Stimulated activated naive CD8-positive, alpha-beta T cell treated with anti-CD3 and anti-CD28 coated beads, Interleukin-15, Interleukin-2, amounts not matched to agents 100 U/mL and 50 U/mL, for 24 hours (primary cell): ENCODE measurements at places on chromosomes 6 and 20.

DNA sequence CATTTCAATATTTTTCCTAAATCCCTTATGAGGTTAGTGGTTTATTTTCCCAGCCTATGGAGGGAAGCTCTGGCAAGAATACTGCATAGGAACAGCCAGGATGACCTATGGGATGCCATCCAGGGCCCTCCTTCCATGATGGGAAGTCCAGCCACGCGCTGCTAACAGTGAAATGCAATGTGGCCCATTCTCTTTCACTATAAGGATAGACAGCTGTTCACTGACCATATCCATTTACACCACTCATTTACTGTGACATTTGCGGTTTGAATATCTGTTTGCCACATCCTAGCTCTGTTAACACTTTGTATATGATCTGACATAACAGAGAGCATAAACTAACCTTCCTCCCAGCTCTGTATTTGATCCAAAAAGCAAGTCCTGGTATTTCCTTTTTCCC lies 471.7 kb downstream of the CBLN4 start:
- no peak for DNase-seq

- DNase-seq, result no peak
Measured at GRCh38 chr6:145848541-145848940, 33.9 kb upstream of the FBXO30 start.

- DNase-seq, result no peak
Measured at GRCh38 chr6:168376811-168377483, 57.4 kb upstream of the DACT2 start.

DNA sequence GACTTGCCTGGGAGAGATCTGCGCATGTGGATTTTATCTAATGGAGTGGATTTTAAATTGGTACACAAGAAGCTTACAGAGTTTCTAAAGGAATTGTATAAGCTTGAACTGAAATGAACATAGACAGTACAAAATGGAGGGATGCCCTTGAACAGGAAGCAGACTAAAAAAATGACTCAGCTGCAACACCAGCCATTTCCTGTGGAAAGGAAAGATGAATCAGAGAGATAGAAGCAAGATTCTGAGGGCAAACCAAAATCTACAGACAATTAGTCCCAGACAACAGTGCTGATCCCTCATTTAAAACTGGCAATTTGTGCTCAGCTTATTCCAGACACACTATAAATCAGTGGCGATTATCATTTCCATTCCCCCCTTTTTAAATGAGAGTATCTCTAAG lies 114.6 kb upstream of the TCF21 start:
- DNase-seq, result no peak

GRCh38 chr6:7261852-7262461 lies 51.0 kb downstream of the SSR1 start:
- DNase-seq, result no peak

- no peak for DNase-seq
Measured at GRCh38 chr20:23587631-23588030, 18.1 kb downstream of the CST9 start.

GRCh38 chr6:16058201-16058928 lies 70.5 kb upstream of the MYLIP start:
- DNase-seq, result no peak

DNA sequence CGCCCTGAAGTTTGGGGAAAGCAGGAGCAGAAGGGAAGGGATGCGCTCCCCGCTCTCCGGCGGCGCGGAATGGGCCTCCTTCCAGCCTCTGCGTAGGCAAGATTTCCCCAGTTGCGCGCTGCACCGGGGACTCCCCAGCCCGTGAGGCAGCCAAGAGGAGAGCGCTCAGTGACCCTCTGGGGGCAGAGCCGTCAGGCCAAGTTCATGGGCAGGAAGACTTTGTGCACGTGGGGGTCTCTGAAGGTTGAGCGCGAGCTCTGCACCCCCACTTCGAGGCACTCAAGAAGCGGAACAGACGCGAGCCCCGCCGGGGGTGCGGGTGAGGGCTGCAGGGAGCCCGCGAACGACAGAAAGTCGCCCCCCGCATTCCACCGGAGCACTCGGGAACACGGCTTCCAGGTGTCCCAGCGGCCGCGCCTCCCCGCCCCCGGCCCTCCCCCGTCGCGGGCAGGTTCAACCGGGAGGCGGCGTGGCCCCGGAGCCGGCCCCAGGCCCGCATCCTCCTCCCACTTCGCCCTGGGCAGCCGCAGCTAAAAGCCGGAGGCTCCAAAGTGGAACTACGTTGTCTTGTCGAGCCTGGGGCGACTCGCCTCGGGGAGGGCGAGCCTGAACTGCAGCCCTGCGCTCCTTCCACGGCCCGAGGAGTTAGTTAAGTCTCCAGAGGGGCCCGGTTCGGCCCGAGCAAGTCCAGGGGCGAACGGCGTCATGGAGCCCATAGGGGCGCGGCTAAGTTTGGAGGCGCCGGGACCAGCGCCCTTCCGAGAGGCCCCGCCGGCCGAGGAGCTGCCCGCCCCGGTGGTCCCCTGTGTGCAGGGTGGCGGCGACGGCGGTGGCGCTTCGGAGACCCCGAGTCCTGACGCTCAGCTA lies at the start of gene PPP1R3G:
PPP1R3G (plus strand) TSS at position 561 of the 867 bp plus-strand sequence; CDS start at position 706, 145 bp downstream.
- peak; percentile 38 for DNase-seq

GRCh38 chr20:22833851-22834250 lies 201.3 kb upstream of the SSTR4 start:
- no peak for DNase-seq

DNA sequence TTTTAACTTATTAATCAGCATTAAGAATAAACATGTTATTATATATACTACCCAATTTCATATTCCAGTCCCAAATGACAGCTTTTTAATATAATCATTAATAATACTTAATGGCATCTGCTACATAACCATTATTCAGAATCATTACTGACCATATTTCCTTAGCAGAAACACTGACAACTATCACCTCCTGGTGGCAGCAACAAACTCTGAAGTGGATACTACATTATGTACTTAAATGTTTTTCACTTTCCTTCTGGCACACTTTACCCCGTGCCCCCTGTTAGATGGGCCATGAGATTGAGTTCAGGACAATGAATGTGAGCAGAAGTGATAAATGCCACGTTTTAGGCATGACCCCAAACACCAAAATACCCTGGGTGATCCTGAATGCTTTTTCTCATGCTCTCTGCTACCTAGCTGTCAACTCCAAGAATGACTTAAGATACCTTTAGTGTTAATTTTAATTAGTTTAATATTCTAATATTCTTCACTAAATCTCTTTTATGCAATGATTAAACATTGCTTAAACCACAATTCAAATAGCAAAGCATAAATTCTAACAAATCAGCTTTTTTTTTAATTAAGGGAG lies 77.1 kb downstream of the LMBRD1 start:
- no peak for DNase-seq

DNA sequence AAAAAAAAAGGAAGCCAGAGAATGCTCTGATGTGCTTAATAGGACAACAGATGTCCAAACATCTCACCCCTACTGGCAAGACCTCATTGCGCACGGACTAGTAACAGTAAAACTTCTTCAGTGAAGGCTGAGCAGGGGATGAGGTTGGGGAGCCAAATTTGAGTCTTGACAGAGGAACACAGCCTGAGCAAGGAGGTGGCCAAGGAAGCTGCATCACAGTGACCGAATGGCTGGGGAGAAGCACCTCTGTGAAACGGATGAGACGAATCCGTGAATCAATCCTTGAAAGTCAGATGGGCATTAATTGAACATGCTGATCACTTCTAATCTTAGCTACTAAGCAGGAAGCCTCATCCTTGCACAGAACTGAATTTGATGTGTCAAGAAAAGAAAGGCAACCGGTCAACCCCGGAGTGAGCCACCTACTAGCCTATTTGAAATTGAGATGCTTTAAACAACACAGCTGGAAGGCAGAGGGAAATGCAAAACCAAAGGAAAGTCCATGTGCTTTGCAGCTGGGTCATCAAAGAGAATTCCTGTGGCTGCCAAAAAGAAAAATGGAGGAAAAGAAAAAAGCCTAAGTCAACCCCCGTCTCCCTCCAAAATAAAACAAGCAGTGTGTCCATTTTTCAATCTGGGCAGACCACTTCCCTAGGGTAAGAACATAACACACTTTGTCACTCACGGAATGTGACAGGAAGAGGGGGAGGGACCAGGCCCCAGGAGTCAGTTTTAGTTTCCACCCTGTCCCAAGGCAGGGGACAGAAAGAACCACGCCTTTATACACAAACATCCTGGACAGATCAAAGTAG lies 29.5 kb downstream of the PXDC1 start:
- no peak for DNase-seq

- DNase-seq, result no peak
Measured at GRCh38 chr6:112822769-112823168, 475.6 kb downstream of the RFPL4B start.

- no peak for DNase-seq
Measured at GRCh38 chr20:914727-915498, 1.2 kb downstream of the ANGPT4 start.

GRCh38 chr6:56851074-56851473 lies 103.8 kb upstream of the BEND6 start:
- DNase-seq, result no peak

- no peak for DNase-seq
Measured at GRCh38 chr20:16048876-16049275, 524.4 kb downstream of the KIF16B start.

GRCh38 chr6:18507561-18507960 lies 120.4 kb downstream of the RNF144B start:
- DNase-seq, result no peak

DNA sequence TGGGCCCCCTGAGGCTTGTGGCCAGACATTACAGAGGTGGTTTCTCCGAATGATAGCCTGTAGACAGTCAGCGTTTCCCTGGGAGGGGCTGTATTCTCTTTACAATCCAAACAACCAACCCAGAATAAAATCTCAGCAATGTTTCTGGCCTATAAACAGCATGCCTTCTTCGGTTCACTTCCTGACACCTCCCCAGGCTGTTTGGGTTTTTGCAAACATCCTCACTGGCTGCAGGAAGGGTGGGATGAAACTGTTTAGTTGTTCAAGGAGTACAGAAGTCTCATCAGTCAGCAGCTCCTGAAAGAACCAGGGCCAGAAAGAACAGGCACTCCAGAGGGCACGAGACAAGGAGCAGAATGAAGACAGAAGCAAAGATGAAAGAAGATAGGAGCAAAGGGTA lies 350.0 kb downstream of the QKI start:
- no peak for DNase-seq

DNA sequence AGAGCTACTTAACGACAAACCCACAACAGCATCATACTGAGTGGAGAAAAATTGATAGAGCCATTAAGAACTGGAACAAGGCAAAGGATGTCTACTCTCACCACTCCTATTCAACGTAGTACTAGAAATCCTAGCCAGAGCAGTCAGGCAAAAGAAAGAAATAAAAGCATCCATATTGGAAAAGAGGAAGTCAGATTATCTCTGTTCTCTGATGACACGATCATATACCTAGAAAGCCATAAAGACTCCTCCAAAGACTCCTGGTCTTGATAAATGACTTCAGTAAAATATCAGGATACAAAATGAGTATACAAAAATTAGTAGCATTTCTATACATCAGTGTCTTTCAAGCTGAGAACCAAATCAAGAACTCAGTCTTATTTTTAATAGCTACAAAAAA lies 17.0 kb upstream of the FHL5 start:
- DNase-seq, result no peak
